ENCODE measurements at places on chromosomes 12 and 14.

GRCh38 chr12:57465747-57466505, 6.3 kb downstream of the GLI1 start:
- DNase-seq: no peak

GRCh38 chr14:36174767-36175424, 1.6 kb downstream of the PTCSC3 start:
- no peak for DNase-seq

- DNase-seq: no peak
These were observed 413 bp downstream of the RARG start for GRCh38 chr12:53231671-53231920.

DNA sequence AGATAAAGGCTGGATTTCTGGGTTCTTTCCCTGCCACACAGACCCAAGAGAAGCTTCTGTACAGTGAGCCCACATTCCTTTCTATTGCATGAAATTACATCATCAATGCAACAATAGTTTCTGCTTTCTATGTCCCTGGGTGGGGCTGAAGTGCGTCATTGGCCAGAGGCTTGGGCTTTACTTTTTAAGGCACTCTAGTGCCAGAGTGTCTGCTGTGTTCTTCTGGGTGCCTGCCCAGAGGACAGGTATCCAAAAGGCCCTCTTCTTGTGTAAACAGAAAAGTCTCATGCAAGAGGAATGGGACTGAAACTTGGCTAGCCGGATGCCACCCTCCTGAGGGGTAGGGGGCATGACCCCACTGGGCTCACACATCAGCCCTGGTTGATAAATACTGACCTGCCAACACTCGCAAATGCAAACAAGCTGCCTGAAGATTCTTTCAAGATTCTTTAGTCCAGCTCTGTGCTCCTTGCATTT, 5.9 kb downstream of the KRT86 start:
- DNase-seq: no peak

- no peak for DNase-seq
These were observed 8.8 kb downstream of the ALDH2 start for GRCh38 chr12:111775205-111776193.

DNA sequence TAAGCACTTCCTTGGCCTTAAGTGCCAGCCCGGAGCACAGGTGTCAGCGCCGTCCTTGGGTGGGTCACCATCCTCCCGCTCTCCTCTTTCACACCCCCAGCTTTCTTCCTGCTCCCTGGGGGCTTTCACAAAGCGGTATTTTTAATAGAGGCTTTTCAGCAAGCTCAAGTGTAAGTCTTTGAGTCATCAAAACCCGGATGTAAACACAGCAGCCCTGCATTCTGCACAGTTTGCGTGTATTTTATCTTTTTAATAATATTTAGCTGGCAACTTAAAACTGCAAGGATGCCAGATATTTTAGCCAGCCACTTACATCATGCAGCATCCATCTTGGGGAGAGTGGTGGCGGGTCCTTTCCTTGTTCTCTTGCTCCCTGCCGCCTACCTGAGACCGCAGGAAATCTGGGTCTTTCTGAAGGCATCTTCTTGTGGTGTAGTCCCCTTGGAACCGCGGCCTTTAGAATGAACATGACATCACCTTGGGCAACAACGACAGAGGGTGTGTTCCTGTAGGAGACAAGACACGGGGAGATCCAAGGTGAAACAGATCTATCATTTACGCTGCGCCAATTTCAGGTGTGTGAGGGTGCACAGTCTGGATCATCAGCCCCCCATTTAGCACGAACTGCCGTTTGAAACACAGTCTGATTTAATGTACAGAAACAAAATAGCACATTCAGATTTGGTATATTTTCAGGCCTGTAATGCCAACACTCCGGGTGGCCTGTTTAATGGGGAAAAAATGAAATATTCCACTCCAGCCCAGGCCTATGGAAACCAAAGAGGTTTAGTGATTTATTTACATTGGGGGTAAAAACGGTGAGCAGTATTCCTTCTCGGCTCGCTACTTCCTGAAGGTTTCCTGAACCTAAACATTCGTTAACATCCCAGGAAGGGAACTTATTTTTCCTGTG, 12.5 kb upstream of the IRF2BPL start:
- peak; percentile 56 for DNase-seq

- no peak for DNase-seq
These were observed 38.5 kb downstream of the NFKBIA start for GRCh38 chr14:35366056-35366451.

DNA sequence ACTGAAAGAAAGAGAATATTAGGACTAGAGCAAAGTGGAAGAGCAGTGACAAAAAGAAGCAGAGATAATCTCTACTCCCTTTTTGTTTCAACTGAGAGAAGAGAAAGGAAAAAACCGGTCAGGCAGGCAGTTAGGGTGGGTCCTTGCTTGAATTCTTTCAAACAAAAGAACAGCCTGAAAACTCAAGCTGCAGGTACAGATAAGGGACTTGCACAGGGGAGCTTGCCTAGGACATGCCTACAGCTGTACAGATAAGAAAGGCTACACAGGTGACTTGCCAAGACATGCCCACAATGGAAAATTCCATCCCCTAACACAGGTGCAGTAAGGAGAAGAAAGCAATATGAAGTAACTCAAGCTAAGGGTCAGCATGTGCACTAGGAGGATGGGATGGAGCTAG, 532.2 kb upstream of the MIS18BP1 start:
- no peak for DNase-seq
